Activated T-cell treated with anti-CD3 and anti-CD28 coated beads for 4 hours (primary cell): ENCODE measurements at places on chromosomes 1 and 21.

GRCh38 chr1:92833840-92834239 is 2.0 kb downstream of the RPL5 start:
- no peak for DNase-seq

- no peak for DNase-seq
Observed at GRCh38 chr21:40839521-40839920, 7.4 kb downstream of the DSCAM start.

GRCh38 chr1:118266436-118266835 is 81.4 kb upstream of the SPAG17 start:
- DNase-seq: no peak

DNA sequence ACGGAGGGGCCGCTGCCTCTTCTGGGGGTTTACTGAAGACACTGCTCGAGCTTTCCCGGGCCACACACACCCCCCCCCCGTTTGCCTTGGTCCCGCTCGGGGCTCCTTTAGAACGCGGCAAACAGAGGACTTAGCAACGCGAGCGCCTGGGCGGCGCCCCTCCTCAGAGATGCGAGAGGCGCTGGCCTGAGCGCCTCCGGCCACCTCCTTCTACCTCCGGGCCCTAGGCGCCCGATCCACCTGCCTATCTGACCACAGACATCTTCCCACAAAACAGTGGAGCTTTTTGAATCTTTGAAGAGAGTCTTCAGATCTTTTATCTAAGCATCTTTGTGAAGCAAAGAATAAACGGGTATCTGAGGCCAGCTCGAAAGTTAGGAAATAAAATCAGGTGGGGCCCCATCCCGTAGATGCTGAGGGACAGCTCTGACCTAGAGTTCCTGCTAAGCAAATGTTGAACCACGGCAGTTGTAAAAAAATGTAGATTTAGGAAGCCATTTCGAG is 436 bp upstream of the TTLL7 start:
- DNase-seq: no peak

DNA sequence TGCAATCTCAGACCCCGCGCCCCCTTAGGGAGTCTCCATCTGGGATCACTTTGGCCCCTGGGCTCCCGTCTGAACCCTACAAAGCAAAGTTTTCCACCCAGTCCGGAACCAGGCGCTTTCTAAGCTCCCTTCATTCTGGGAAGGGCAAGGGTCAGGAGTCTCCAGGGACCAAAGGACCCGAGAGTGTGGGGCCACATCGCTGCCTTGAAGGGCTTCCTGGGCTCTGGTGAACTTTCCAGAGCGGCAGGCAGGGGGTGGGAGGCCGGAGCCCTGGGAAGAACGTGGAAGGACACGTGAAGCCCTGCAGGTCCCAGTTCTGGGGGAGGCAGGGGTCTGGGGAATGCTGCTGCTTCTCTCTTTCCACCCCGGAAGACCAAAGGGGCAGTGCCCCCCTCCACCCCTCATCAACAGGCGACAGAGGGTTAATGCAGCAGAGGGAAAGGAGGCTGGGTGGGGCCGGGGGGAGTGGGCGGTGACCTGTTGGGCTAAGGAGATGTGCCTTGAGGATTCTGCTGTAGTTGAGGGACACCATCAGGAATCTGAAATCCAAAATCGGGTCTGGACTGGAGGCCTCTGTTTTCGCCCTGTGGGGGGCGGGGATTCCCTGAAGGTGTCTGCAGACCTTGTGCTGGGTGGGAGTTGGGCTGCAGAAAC is 734 bp downstream of the CDK18 start:
- no peak for DNase-seq

DNA sequence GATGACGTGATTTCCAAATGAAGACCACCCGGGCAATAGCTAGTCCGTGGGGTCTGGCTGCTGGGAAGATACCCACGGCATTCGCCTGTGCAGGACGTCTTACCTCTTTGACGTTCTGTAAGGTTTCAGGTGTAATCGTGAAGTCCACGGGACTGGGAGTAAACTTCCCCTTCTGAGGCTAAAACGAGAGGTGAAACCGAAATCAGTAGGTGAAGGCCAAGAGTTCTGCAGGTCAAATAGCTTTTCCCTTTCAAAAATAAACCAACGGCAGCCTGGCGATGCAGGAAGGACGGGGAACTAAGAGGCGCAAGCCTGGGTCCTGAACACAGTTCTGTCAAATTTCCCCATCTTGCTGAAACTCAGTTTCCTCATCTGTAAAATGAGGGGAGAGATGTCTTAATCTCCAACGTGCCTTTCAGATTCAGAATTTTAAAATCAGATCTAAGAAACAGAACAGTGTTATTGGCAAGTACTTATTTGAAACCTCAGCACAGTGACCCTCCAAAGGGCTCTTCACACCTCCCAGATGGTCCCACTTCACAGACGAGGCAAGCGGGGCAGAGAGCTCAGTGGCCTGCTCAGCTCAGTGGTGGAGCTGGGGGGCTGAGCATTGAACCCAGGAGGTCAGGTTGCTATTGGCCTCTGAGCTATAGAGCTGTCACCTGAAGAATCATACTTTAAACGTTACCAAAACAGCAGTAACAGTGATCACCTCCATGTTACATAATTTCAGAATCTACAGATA is 34.7 kb downstream of the VPS26C start:
- DNase-seq: no peak

GRCh38 chr1:53080041-53080440 is 18.0 kb downstream of the PODN start:
- no peak for DNase-seq

- DNase-seq: no peak
Observed at GRCh38 chr1:223639331-223639749, 26.2 kb downstream of the CAPN8 start.

GRCh38 chr21:39555911-39556590 is 56.7 kb upstream of the B3GALT5 start:
- DNase-seq: no peak

- DNase-seq: no peak
Observed at GRCh38 chr21:25515484-25516405, 91.5 kb downstream of the MRPL39 start.

DNA sequence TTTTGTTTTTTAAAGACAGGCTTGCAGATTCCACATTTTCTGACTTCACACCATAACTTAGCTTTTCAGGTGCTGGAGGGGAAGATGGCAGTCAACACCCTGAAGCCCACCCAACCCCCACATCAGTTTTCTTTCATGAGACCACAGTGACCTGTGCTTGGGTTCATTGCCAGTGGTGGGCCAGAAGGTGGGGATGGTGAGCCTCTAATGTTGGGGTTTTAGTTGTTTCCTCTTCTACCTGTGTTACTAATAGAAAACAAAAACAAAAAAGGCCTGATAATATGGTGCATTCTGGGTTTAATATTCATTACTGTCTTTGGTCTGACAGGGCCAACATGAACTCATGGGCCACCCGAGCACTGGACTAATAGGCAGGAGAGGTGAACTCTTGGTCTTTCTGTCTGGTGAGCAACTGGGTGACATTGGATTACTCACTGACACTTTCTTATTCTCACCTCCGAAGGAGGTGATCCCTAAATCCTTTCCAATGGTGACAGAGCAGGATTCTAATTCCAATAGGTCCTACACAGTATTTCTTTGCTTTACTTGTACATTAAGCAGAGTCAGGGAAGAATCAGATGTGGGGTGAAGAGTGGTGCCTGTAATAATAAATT is 132.8 kb downstream of the CLIC6 start:
- no peak for DNase-seq

DNA sequence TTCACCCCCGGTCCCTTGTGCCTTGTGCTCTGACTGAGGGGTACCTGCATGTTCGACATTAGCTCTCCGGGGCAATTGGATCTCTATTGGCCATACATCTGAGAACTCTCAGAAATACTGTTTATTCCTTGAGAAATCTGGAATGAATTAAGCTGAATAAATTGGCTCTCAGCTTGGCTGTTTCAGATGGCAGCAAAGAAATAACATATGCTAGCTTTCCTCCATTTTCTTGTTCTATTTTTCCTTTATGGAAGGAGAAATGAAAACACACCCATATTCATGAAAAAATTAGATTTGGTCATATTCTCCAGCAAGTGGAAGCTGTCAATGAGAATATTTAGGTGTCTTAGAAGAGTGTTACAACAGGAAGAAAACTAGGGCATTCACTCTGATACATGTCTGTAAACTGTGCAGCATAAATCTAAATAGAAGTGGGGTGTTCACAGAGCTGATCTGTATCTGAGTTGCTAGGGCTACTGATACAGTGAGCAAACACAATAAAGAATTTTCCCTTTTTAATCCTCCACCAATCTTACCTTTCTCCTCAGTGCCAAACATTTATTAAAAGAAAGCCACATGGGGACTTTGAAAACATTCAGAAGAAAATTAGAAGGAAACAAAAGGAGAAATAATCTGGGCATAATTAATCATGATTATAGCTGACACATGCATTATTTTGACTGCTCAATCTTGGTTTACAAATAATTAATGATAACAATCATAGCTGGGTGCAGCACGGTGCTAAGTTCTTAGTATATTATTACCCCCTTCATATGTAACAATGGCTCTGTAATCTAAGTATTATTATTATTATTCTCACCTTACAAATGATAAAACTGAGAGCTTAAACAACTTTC is 671.9 kb upstream of the USP24 start:
- DNase-seq: no peak

- no peak for DNase-seq
Observed at GRCh38 chr1:21894034-21894881, 42.9 kb downstream of the HSPG2 start.

GRCh38 chr1:202989879-202990278 is 17.3 kb upstream of the TMEM183A start:
- DNase-seq: no peak

GRCh38 chr1:119869995-119870394 is 26.3 kb downstream of the ADAM30 start:
- no peak for DNase-seq

DNA sequence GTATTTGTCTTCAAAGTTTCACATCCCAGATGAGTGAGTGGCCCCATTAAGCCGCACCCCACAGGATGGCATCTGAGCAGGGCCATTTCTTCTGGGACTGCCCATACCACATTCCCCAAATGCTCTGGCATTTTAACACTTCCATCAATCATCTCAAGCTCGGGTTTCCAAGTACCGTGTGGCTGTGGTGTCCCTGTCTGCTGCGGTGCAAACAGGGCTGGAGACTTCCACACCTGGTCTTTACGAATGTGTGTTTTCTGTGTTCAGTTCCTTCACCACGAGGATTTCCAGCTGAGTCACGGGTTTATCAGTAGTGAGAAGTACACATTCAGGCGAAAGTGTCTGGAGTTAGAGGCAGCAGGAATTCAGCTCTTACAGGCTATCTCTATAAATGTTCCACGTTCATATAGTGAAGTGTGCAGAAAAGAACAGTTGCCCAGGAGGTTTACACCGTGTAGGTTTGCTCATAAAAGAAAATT is 195.2 kb downstream of the RHOU start:
- DNase-seq: no peak

DNA sequence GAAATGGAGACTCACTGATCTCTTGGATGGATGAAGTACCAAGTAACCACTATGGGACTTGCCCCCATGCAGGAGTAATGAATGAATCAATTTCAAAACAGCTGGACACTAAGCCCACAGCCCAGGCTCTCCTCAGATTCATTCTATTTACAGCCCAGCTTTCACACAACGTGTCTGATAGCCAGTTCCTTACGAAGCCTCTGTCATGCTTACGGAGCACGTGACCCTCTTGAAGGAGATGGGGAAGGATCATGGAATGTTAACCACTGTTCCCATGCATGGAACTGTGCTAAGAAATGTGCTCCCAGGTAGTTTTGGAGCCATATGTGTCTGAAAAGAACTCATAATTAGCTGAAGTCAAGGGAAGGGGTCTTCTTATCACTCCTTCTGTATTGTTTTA is 124.1 kb downstream of the KIF26B start:
- no peak for DNase-seq

- no peak for DNase-seq
Observed at GRCh38 chr1:194538453-194538852, 1352.0 kb upstream of the B3GALT2 start.

GRCh38 chr1:183407474-183407873 is 10.7 kb downstream of the NMNAT2 start:
- DNase-seq: no peak

DNA sequence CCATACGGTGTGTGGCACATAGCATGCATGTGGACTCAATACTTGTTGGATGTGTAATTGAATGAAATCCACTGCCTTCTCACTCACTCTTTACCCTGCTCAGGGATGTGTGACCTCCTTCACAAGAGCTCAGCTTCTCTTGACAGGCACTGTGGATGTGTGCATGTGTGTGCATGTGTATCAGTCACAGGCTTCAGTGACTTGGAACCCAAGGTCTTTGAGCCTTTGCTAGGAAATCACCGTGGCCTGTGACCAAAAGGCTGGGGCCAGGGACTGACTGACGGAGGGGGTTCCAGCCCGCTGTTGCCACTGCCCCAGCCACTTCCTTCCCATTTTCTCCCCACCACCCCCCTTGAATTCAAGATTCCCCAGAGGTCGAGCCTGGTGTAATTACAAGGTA is 144.4 kb upstream of the POU3F1 start:
- DNase-seq: no peak

DNA sequence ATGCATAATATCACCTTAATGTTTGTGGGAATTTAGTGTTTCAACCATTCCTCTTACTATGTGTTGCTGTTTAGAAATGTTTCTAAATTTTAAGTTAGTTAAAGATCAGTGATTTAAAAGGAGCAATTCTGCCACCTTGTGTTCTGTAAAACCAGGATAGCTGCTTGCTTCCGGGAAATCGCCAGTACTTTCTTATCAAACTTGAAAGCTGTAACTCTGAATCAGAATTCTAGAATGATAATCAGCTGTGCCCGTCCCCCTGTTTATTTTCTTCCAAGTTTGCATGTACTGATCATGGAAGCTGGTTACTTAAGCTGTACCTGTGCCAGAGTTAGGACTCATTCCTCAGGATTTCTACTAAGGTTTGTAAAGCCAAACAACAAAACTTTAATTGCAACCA is 656.4 kb downstream of the LTN1 start:
- DNase-seq: no peak

DNA sequence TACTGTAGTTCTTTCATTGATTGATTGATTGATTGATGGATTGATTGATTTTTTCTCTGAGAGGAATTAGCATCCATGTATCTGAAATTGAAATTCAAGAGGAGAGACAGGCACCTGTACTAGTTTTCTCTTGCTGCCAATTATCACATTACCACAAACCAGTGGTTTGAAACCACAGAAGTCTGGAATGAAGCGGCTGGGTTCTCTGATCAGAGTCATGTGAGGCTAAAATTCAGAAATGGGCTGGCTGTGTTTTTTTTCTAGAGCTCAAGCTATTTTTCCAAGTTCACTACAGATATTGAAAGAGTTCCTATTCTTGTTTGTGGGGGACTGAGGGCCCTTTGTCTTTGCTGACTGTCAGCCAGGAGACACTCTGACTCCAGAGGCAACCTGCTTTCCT is 10.0 kb downstream of the NBPF3 start:
- DNase-seq: no peak

DNA sequence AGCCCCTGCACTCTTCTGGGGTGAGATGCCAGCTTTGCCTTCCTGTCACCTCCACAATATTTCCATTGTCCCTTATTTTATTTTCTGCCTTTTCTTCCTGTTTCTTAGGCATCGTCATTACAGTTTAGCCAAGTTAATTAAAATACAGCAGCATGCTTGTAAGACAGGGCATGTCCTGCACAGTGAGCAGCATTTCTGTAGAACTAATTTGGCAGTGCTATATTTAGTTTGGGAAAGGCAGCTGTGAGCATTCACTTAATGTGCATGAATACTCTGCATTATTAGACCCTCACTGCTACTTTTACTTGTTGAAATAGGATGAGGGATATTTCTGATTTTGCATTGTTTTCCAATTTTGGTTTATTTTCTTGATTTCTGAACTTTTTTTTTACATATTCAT is 133.3 kb downstream of the KCNK2 start:
- DNase-seq: no peak
